ENCODE measurements at places on chromosomes 5 and 9.

DNA sequence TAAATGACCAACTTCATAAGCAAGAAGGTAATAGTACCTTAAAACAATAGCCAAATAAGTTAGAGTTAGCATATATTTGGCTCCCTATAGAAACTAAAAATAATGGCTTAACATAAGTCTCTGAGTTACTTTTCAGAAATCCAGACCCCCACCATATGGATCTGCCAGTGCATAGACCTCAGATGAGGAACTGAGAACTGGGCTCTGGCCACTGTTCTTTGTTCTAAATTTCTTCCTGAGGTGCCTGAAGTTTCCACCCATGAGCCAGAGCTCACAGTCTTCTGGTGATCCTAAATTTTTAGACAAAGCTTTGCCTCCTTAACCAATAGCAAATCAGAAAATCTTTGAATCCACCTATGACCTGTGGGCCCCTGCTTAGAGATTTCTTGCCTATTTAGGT, 250.9 kb downstream of the YTHDC2 start:
- no peak for DNase-seq

DNA sequence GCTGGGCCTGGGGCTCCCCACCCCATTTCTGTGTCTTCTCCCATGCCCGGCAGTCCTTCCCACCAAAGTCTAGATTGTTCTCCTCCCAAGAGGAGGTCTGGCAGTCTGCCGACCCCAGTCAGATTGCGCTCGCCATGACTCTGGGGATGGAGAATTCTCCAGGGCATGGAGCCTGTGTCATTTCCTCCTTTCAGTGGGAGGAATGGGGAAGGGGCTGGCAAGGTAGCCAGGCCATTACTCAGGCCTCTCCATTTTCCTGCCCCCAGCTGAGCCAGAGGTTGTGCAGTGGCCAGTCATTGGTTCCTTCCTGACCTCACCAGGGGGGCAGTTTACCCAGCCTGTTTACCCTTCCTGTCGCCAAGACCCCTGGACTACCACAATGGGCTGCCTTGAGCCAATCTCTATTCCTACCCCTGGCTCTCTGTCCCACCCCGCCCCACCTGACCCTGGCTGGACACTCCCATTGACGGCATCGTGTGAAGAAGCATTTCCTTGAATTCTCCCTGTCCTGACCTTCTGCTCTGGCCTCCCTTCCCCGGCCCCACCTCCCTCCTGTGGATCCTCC, 628 bp downstream of the SYNPO start:
- DNase-seq = peak; percentile 46

GRCh38 chr5:2378108-2378507, 373.4 kb downstream of the IRX2 start:
- no peak for DNase-seq

GRCh38 chr9:87630266-87630665, 95.7 kb upstream of the CTSL start:
- no peak for DNase-seq

- no peak for DNase-seq
Measured at GRCh38 chr5:14743601-14744295, 79.2 kb downstream of the OTULIN start.

GRCh38 chr9:125110464-125110863, 32.9 kb downstream of the SCAI start:
- DNase-seq = no peak

GRCh38 chr9:136326761-136327303, 507 bp upstream of the GPSM1 start:
- no peak for DNase-seq

- DNase-seq = no peak
Measured at GRCh38 chr9:129602598-129603415, 18.1 kb downstream of the C9orf50 start.

- DNase-seq = peak; percentile 11
Measured at GRCh38 chr9:100674419-100675122, 96.7 kb downstream of the CAVIN4 start.

DNA sequence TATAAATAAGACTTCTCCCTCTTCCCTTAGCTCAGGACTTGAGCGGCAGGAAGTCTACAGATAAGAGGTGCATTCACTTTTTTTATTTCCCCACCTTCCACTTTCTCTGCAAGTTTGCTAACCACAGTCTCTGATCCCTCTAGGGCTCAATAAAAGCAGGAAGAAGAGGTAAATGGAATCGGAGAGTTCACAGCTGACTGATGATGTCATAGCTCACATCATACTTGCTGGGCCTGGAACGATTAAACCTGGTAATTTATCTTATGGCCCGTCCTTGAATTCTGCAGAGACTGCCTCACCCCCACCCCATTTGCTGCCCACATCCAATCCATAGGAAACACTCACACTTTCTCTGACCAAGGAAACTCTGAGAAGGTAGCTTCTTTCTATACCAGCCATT, 62.9 kb downstream of the DRD1 start:
- DNase-seq = no peak

DNA sequence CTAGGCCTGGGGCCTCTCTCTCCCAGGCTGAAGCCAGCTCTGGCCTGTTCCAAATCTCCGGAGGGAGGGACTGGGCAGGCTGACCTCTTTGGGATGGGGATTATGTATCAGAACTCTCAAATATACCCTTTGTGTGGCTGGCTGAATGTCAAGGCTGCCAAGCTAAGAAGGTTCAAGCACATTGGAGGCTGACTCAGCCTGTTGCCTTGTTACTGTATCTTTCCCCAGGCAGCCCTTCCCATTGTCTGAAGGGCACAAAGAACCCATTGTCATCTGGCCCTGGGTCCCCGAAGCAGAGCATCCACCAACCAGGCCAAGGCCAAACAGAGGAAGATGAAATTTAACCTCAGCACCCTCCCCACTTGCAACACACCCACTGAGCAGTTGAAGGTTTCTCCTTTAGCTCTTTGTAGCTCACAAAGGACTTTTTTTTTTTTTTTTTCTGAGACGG, 7.3 kb upstream of the SPARC start:
- peak; percentile 84 for DNase-seq
